Activated T-cell treated with anti-CD3 and anti-CD28 coated beads, Interleukin-2, amount 50 U/mL, for 4 hours (primary cell): ENCODE measurements at places on chromosomes 5 and 9. TPM values are rescaled to one million over a fixed set of nuclear protein-coding genes. Genes with fewer than 3 reads are reported as not detected.

DNA sequence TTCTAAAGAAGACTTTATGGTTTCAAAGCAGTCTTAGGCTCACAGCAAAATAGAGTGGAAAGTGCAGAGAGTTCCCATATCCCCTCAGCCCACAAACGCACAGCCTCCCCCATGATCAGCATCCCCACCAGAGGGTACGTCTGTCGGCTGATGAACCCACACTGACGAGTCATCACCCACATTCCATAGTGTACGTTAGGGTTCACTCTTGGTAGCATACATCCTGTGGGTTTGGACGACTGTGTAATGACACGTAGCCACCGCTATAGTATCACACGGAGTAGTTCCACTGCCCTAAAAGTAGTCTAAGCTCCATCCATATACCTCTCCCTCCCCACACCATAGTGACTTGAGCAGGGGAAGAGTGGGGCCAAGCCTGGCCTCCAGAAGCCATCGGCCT is 135.7 kb upstream of the PHYKPL start:
- no peak for DNase-seq

CCDC180 gene
- 1.2 TPM for total RNA-seq

TPM2 gene
- total RNA-seq, result 2.2 TPM

- DNase-seq, result no peak
These were observed 913.8 kb downstream of the TLE1 start for GRCh38 chr9:80775530-80775929.

DNA sequence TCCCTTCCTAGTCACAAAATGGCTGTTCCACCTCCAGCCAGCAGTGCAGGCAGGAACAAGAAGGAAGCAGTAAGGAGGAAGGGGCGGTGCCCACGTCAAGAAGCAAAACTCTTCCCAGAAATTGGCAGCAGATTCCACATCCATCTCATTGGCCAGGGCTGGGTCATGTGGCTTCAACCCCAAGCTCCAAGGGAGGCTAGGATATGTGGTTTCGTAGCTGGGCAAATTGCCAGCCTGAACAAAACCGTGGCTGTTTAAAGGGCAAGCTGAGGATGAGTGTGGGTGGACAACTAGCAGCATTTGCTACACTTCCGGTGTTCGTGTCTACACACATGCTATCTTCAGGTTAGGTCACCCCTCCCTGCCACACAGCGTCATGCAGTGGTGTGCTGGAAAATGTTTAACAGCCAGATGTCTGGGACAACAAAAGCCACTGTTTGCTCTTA is 92.1 kb upstream of the MAP1B start:
- no peak for DNase-seq
